OCI-LY7 (cell line): ENCODE measurements at places on chromosomes 2 and 18.
A peak's percentile ranks its signal among the peaks of the same experiment; 100 is the strongest.

- DNase-seq, result no peak
Measured at GRCh38 chr18:74395006-74395405, 62.1 kb downstream of the DIPK1C start.

DNA sequence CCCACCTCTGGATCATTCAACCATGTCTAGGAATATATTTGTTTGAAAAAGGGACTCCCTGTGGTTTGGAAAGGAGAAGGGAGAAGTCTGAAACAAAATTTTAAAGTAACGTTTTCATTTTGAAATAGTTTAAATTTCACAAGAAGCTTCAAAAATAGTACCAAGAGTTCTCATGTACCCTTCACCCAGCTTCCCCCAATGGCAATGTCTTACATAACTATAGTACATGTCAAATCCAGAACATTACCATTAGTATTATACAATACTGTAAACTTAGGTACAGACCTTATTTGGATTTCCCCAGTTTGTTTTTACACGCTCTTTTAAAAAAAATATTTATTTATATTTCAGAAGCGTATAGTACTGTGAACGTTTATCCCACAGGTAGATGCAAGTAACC lies 4.0 kb upstream of the LYG2 start:
- DNase-seq, result no peak

GRCh38 chr18:8329186-8329771 lies 280.0 kb upstream of the RAB12 start:
- DNase-seq, result no peak

DNA sequence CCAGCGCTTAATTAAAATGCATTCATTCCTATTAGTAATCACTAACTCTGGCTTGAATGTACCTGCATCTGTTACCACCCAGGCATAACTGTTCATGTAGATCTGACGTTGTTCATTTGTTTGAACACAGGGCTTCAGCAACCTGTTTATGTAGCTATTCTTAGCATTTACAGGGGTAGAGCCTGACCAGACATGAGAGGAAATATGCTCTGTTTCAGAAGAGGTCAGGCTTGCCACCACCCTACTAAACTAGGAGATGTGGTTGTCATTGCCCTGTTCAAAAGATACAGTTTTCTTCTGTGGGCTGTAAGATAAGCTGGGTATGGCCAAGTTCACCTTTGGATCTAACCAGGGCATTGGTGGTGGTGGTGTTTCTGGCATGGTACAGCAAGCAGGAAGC lies 8.8 kb downstream of the MGAT5 start:
- DNase-seq, result peak; percentile 82

- DNase-seq, result no peak
Measured at GRCh38 chr2:43676322-43677050, at the start of gene C1GALT1C1L. Gene C1GALT1C1L (minus strand): TSS chr2:43676429. CDS start chr2:43676322, 107 bp downstream.

DNA sequence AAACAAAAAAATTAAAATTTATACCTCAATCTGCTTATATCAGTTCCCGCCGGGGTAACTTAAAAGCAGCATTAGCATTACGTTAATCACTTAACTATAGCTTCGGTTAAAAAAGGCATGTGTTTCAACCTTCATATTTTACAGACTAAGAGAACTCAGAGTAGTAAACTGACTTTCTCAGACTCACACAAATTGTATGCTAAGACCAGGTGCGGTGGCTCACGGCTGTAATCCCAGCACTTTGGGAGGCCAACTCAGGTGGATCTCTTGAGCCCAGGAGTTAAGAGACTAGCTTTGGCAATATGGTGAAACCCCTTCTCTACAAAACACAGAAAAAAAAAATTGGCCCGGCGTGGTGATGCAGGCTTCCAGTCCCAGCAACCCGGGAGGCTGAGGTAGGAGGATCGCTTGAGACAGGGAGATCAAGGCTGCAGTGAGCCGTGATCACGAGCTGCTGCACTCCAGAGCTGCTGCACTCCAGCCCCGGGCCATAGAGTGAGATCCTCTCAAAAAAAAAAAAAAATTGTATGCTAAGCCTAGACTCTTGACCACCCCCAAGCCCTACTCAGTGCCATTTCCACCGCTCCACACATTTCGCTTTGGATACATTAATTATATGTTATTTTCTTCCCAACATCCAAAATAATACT lies 2.4 kb downstream of the HNRNPLL start:
- DNase-seq, result no peak

DNA sequence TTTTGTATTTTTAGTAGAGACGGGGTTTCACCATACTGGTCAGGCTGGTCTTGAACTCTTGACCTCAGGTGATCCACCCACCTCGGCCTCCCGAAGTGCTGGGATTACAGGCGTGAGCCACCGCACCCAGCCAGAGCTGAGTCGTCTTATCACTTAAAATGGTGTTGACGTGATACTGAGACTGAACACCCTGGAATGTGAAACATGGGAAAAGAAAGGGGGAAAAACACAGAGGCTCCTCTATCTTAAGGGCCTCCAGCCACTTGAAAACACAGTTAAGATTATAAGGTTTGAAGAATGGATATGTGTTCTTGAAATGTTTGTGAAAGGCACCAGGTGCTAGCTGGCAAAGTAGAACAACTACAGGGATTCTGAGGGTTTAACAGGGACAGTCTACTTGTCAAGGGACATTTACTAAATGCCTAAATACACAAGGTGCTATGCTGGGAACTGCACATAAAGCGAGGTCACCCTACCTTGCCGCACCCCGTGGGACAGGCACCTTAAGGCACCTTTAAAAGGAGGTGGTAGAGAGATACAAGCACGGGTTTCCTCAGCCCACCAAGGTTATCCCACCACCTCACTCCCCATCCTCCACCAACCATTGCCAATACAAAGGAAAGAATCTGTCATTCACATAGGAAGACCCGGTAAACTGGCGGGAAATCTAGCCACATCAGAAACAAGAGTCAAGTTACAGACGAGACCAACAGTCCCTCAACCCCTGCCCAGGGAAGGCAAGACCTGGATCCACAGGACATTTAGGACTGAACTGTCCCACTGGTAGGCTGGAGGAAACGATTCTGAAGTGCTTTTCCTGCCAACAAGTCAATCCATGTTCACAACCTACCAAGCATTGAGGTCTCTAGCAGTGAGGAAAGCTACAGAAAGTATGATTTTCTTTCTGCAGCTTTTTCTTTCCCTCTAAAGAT lies 43.4 kb downstream of the STK39 start:
- DNase-seq, result no peak

DNA sequence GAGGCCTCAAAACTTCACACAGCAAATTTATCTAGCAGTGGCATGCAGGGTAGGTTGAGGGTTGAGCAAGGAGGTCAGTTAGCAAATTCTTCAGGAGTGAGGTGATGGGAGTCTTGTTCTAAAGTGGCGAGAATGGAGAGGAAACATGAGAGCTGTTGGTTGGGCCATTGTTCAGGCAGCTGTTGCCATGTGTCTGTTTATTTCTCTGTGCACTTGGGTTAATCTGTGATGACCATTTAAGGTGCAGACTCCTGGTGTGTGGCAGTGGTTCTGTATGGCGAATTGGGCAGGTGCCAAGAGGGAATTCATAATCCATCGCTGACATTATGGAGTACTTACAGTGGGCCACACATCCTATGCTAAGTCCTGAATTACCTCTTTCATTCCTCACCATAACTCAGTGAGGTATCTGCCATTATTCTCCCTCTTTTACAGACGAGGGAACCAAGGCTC lies 30.4 kb downstream of the TMEM178A start:
- DNase-seq, result no peak

GRCh38 chr2:64639691-64640090 lies 14.0 kb downstream of the SERTAD2 start:
- DNase-seq, result no peak

DNA sequence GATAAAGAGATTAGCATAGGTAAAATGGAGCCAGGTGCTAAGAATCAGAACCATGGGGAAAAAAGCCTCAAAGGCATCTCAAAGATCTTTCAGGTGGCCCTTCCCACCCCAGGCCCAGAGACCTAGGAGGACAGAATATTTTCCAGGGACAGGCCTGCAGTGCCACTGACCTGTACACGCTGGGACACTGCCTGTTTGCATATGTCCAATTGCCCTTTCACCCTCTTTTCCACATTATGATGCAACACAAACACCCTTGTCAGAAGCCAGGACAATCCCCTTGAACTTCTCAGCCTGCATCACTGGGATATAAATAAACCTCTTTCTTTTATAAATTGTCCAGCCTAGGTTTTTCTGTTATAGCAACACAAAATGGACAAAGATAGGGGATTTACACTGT lies 419.1 kb downstream of the TRIB2 start:
- DNase-seq, result no peak

DNA sequence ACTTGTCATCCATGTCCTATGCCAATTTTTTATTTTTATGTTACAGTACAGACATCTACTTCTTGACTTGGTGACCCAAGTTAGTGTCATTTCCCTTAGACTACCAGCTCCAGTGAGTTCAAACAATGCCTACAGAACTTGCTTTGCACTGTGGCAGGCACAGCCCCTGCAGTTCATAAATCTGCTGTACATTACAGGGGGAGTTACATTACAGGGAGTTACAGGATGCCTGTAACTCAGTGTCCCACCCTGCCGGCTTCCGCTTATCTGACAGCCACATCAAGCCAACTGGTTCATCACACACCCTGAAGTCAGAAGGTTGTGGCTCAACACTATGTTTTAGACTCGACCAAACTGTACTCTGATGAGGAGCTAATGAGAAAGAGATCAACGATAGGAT lies 7.8 kb upstream of the NPAS2 start:
- DNase-seq, result no peak

DNA sequence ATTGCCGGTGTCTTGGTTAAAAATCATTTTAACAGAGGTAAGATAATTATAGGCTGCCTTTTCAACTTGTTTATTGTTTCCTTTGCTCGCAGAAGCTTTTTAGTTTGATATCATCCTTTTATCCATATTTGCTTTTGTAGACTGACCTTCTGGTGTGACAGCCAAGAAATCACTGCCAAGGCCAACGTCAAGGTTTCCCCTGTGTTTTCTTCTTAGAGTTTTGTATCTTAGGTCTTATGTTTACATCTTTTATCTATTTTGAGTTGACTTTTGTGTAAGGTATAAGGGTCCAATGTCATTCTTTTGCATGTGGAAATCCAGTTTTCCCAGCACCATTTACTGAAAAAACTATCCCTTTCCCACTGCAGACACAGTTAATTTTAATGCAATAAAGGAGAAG lies 129.0 kb upstream of the ZFP36L2 start:
- no peak for DNase-seq

DNA sequence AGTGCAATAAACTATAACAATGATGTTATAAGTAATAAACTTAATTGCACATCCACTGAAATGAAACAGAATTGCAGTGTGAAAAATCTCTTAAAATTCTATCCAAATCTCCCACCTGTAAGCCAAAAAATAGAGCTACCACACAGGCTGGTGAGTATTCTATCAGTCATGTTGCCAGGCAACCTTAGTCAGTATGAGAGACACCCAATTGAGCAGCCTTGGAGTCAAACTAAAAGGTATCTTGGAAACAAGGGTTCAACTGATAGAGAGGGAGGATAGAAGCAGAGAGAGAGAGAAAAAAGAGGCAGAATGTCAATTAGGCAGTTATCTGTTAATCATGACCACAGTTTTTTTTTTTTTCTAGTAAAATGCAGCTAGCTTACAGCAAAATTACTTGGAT lies 45.8 kb downstream of the GALNT13 start:
- no peak for DNase-seq

DNA sequence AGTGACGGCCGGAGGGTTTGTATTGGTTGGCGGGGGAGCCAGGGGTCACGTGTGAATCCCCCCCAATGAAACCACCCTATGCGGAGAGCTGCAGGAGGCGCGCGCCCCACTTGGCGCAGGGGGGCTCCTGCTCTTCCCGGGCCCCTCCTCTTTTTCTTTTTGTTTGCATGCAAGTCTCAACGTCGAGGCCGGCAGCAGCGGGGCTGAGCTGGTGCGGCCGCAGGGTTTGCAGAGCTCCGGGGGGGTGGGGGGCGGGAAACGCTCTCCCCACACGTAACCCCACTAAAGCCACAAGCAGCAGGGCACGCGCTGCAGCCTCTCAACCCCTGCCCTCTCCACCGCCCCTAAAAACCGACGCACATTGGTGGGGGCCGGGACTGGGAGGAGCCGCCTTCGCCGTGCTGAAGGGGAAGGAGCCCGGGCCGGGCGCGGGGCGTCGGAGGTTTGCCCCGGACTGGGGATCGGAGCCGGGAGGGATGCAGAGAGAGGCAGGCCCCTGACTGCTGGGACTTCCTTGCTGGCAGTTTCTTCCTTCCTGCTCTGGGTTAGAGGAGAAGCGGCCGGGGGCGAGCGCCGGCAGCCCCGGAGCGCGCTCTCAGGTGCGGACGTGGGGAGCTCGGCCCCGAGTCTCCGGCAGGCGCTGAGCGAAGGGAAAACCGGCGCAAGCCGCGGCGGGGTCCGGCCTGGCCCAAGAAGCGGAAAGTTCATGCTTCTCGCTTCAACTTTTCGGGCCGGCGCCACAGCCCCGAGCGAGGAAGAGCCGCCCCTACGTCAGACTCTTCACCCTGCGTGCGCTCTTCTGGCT lies 864 bp downstream of the LBH start:
- peak; percentile 24 for DNase-seq

GRCh38 chr2:219142329-219142728 lies 18.3 kb downstream of the NHEJ1 start:
- DNase-seq, result no peak

GRCh38 chr2:190446750-190447516 lies 38.8 kb downstream of the MFSD6 start:
- no peak for DNase-seq

GRCh38 chr2:26469092-26469710 lies 8.7 kb downstream of the OTOF start:
- peak; percentile 66 for DNase-seq

DNA sequence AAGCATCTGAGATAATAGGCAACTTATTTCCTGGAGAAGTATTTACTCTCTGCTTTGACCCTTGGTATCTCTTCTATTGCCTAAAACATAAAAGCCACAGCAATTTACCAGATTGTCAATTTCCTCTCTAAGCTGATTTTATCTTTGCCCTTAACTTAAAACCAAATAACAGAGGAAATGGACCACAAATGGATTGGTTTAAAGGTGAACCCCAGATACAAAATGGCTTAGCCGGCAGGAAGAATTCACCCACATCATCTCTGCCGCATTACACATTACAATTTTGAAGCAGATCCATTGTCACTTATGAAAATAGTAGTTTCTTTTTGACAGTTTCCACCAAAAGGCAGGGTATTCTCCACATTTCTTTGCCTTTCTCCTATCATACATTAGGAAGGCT lies 585.8 kb upstream of the CHAC2 start:
- no peak for DNase-seq

- DNase-seq, result no peak
Measured at GRCh38 chr2:150909613-150910012, 352.1 kb downstream of the RBM43 start.

GRCh38 chr2:201450954-201451291 lies 335 bp downstream of the TRAK2 start:
- no peak for DNase-seq

- no peak for DNase-seq
Measured at GRCh38 chr2:226131299-226131784, 668.3 kb downstream of the IRS1 start.

- no peak for DNase-seq
Measured at GRCh38 chr2:200330351-200331060, 24.0 kb downstream of the SPATS2L start.

DNA sequence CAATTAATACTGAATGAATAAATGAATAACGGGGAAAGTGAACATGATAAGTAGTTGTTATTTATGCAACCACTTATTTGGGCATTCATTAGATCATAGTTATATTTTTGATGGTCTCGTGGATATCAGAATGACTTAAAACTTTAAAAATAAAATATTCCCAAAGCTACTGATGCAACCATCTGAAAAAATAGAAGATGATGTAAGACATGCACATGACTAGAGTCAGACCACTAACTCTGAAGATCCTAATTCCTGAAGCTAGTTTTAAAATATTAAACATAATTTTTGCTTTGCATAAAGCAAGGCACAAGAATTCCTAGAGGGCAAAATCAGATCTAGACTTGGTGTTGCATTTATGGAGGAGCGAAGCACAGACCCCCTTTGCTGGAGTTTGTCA lies 616.1 kb downstream of the IRS1 start:
- no peak for DNase-seq
